AG04450 (cell line): ENCODE measurements at places on chromosomes 4 and X.
A peak's percentile ranks its signal among the peaks of the same experiment; 100 is the strongest.

DNA sequence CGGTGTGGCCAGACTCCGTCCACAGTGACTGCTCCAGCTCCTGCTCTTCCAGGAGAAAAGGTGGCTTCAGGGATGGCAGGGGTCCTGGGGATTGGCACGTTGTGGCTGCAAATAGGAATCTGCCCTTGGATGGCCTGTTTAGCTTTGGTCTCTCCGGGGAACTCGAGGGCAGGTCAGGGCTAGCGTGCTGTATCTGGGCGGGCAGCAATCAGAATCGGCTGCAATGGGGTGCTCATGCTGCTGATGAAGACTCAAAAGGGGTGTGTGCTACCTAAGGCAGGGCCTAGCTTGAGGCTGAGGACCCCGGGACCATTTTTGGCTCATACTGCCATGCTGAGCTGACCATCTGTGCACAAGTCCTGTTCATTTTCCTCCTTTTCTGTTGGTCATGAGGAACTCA is 51.3 kb downstream of the RGS12 start:
- no peak for DNase-seq

DNA sequence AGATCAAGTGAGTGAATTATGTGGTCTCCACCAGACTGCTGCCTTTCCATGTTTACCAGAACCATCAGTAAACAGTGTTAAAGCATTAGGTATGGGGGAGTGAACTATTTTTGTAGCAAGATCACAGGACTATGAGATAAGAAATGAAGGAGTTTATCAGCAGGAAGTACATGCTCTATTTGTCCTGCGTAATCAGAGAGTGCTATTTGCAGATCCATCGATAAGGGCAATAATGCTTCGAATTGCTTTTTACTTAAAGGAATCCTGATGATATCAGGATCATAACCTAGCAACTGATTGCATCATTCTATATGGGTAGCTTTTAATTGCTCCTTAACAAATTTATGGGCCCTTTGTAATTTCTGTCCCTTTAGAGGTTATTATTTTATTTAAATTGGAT is 57.1 kb downstream of the RBM46 start:
- DNase-seq, result no peak

- no peak for DNase-seq
Measured at GRCh38 chrX:38669428-38669827, 108.1 kb downstream of the TSPAN7 start.

DNA sequence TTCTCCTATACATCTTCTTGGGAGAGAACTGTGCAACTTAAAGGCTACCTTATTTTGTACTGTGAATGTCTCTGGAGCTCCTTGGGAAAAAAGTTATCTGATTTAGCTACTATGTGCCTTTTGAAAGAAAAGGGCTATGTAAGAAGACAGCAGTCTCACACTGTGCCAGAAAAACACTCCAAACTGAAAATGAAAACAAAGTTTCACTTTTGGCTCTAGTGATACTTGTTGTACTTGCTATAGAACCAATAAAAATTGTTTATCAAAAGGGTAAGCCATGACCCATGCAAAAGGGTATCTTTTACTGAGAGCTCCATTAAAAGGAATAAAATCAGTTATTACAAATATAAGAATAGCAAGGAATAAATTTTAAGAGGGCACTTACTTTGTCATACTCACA is 2270.0 kb downstream of the ARAP2 start:
- DNase-seq, result no peak

GRCh38 chrX:36963852-36964251 is 44.3 kb upstream of the FAM47C start:
- DNase-seq, result no peak

GRCh38 chr4:88204882-88205281 is 46.4 kb upstream of the ABCG2 start:
- DNase-seq, result no peak

- DNase-seq, result peak; percentile 61
Measured at GRCh38 chr4:11635342-11635741, 206.6 kb upstream of the HS3ST1 start.

DNA sequence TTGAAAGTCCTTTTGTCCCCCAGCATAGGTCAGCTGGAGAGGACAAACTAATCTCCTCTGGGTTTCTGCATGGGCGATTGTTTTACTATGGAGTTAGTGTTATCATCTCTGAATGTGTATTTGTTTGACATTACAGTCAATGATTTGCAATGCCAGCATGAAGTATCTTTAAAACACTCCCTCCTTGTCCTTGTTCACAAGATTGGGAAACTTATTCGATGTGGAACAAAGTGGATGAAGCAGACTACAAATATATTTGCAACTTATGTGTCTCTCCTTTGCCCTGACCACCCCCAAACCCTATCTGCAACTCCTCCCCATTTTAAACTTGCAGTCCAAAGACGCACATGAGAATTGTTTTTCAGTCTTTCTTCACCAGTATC is 1.5 kb upstream of the PITX2 start:
- no peak for DNase-seq

- DNase-seq, result no peak
Measured at GRCh38 chrX:104432321-104432720, 133.7 kb upstream of the IL1RAPL2 start.

DNA sequence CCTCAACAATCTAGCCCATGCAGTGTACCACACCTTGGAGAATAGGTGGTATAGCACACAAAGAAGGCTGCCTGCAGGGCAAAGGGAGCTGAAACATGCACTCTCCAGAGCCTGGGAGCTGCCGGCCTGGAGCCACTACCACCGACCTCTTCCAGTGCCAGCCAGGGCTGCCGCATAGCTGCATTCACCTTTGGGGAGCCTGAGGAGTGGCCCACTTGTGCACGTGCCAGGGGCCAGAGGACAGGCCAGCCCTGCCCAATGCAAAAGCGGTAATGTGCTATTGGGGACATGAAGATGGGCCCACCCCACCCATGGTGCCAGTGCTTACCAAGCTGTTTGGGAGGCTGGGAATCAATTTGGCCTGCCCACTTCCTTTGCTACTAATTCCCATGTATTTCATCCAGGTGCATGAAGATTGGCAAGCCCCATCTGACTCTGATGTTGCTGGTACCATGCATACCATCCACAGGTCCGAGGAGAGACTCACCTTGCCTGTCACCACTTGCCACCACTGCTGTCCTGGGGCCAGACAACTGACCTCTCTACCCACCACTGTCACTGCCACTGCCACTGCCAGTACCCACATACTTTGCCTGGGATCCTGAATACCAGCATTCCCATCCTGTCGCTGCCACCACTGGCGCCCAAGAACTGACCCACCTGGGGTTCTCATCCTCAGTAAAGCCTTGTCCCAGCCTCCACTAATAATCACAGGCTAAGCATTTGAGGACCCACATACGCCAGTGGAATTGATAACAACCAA is 506.9 kb downstream of the MAGEB5 start:
- no peak for DNase-seq

DNA sequence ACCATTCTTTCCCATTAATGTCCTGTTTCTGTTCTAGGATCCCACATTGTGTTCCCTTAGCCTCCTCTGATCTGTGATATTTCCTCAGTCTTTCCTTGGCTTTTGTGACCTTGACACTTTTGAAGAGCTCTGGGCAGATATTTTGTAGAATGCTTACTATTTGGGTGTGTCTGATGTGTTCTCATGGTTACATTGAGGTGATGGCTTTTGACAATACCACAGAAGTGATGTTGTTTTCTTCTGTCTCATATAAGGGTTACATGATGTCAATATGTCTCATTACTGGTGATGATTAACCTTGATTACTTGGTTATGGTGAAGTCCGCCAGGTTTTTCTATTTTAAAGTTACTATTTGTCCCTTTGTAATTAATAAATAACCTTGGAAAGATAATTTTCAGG is 183.7 kb downstream of the SOWAHB start:
- DNase-seq, result no peak

DNA sequence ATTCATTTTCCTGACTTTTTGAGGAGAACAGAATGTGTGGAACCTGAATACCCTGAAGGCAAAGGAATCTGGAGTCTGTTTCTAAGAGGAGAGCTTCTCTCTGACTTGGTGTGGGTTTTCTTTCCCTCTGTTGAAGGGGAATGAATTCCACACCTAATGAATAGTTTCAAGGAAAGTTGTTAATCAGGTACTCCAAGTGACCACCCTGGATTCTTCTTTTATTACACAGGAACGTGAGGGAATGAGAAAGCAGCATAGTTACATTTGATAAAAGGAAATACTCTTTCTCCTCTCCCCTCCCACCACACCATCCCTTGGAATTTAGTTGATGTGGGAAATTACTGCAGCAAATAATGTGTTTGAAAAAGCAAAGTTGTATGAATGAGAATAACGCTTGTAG is 29.7 kb downstream of the SLIT2 start:
- no peak for DNase-seq

DNA sequence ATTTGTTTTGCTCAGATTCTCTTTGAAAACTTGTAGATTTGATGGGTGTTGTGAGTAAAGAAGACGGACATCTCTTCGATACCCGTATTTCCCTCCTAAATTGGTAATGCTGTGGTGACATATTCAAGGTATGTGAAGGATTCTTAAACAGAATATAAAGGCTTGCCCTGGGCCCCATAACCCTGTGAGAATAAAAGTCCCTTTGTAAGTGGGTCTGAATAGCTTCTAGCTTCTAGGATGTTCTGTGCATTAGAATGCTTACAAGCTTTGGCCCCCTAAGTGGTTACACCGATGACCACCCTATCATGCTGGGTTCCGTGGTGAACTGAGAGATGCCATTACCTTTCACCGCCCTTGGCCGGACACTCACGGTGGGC is 574 bp upstream of the MOB1B start:
- DNase-seq, result no peak

- no peak for DNase-seq
Measured at GRCh38 chr4:24230955-24231354, 341.1 kb upstream of the PPARGC1A start.

GRCh38 chrX:45830343-45830742 is 629.7 kb upstream of the DIPK2B start:
- no peak for DNase-seq

GRCh38 chrX:23332888-23333821 is 1.5 kb upstream of the PTCHD1 start:
- no peak for DNase-seq

- no peak for DNase-seq
Measured at GRCh38 chr4:101501421-101501820, 154.1 kb upstream of the PPP3CA start.

GRCh38 chr4:24975510-24975909 is 55.2 kb downstream of the LGI2 start:
- DNase-seq, result no peak

- DNase-seq, result no peak
Measured at GRCh38 chrX:7069556-7069955, 78.0 kb upstream of the STS start.

DNA sequence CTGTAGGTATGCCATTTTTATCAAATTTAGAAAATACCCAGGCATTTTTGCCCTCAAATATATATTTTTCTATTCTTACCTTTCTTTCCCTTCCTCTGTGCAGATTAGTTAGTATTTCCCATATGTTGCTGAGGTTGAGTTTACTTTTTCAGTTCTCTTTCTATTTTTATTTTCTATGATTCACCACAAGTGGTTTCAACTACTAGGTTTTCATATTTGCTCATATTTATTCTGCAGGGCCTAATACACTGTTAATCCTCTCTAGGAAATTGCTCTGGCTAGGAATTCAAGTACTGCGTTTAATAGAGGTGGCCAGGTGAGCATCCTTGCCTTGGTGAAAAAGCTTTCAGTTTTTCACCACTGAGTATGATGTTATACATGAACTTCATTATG is 1535.3 kb upstream of the PCDH10 start:
- no peak for DNase-seq

DNA sequence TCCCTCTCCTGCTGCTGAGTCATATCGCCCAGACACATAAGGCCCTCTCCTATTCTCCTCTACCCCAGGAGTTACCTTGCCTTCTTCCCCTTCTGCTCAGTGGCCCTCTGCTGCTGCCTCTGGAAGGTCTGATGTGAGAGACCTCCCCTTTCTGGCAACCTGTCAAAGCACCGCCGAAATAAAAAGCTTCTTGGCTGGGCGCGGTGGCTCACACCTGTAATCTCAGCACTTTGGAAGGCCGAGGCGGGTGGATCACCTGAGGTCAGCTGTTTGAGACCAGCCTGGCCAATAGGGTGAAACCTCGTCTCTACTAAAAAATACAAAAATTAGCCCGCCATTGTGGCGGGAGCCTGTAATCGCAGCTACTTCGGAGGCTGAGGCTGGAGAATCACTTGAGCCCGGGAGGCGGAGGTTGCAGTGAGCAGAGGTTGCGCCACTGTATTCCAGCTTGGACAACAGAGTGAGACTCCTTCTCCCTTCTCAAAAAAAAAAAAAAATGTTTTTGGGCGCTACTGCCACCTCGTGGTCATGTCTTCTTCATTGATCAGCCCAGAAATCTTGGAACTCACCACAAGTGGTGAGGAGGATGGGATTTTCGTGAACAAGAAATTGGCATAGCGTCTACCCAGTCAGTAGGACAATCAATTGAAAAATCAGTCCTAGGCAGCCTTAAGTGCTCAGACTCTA is 8.6 kb upstream of the ZXDA start:
- DNase-seq, result no peak

DNA sequence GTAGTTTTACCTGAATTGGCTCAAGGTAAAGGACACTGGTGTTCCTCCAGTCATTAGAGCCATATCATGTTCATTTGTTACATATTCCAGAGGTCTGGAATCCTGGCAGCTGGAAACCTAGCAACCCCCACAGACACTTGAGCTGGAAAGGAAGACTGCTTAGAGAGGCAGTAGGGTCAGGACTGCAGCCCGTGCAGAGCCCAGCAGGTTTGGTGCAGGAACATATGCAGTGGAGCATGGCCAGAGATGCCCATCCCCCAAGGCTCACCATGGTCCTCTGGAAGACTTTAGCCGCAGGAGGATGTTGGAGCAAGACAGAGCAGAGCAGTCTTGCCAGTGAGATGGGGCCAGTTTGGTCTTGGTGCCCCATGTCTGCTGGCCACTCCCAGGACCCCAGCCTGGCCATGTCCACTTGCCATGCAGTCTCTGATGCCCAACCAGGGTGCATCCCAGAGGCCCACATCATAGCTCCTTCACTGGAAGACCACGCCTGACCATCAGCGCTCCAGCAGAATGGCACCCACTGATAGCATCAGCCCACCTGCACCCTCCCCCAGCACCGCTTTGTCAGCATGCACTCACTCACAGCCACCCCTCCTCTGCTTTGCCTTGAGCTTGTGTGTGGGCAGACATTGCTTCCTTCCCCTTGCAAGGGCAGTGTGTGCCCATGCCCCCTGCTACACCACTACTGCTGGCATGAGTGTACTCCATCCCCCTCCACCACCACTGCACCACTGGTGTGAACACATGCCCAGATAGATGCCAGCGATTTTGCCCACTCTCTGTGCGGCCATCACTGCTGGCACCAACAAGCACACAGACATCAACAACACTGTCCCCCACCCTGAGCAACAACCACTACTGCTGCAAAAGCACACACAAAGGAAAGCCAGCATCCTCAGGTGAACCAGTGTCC is 190.3 kb upstream of the SPOCK3 start:
- DNase-seq, result no peak
